HCT116 (cell line): ENCODE measurements at places on chromosomes 5 and 9.

- no peak for DNase-seq
Observed at GRCh38 chr5:102794047-102794446, 38.9 kb downstream of the PAM start.

DNA sequence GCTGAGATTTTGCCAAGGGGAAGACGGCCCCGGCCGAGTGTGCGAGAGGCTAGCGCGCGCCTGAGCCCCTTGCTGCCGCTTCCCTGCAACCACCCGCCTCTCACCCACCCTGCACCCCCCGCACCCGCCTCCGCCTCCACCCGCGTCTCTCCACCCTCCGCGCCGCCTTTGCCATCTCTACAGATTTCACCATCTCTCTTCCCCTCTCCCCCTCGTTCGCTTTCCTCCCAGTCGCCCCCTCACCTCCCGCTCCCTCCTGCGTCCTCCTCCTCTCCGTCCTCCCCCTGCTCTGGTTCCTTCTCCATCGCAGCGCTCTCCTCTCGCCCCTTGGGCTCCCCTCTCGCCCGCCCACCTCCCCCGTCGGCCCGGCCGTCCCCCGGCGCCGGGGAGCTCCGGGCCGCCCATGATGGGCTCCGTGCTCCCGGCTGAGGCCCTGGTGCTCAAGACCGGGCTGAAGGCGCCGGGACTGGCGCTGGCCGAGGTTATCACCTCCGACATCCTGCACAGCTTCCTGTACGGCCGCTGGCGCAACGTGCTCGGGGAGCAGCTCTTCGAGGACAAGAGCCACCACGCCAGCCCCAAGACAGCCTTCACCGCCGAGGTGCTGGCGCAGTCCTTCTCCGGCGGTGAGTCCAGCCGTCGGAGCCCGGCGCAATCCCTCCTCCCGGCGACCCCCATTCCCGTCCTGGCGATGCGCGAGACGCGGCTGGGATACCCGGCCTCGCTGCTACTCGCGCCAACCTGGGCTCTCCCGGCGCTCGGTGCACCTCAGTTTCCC lies at the start of gene PRDM12:
TSS of gene PRDM12 (plus strand) at position 344 of the 778 bp plus-strand sequence. CDS start at position 404, 60 bp downstream.
- no peak for DNase-seq

GRCh38 chr5:180070756-180071530 lies 616 bp downstream of the RNF130 start:
- no peak for DNase-seq

DNA sequence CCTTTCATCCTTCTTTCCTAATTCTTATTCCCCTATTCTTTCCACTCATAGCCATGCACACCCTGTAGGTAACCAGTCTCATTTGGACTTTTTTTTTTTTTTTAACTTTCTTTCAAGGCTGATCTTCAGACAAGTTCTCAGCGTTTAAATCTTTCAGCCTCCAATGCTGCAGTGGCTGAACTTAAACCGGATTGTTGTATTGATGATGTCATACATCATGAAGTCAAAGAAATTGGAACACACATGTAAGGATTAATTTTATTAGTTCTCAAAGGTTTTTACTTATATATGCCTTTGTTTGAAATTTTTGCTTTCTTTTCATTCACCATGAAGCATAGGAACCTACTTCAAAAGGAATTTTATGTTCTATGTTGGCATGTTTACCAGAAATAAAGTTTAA lies 22.1 kb downstream of the SHLD3 start:
- no peak for DNase-seq

DNA sequence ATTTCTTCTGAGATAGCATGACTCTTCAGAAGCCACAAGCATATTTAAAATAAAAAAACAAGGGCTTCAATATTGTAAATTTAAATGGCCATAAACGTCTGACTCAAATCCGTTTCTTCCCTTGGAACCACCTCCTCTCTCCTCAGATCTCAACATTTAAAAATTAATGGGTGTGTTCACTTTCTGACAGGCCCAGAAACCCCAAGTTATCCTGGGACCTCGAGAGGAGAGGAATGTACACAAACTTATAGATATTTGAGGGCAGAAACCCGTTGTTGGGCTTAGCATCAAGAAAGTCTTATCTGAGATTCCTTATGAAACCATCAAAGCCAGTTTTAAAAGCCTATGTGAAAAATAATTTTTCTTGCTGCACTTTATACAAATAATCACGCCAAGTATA lies 29.2 kb downstream of the MLLT3 start:
- DNase-seq = no peak

GRCh38 chr5:17398866-17399835 lies 98.9 kb upstream of the TAF11L2 start:
- DNase-seq = no peak

GRCh38 chr5:13735691-13736090 lies 208.8 kb downstream of the DNAH5 start:
- DNase-seq = no peak

GRCh38 chr5:89572696-89573095 lies 689.7 kb upstream of the MEF2C start:
- DNase-seq = no peak

DNA sequence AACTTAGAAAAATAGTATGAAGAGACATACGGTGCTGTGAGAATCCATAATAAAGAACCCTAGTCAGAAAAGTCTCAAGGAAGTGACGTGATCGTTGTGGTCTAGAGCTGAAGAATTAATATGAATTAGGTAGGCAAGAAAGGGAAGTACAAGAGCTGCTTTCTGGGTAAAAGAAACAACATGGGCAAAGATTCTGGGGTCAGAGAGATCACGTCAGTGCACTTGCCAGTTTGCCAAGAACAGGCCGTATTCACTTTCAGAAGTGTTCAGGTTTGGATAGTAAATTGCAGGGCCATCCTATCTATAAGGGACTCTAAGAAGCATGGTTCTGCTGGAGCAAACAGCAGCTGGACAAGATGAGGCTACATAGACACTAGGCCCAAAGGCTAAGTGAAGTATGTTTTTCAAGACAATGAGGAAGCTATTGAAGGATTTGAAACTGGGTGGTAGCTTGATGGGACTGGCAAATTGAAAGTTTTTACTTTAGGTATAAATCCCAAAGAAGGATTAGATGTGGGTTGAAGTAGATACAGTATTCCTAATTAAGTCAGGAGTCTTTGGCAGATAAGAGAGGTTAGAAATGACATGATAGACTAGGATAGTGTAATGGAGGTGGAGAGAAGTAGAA lies 4.8 kb upstream of the CHD1 start:
- no peak for DNase-seq

GRCh38 chr9:112971415-112971814 lies 40.6 kb downstream of the ZNF883 start:
- DNase-seq = peak; percentile 29

DNA sequence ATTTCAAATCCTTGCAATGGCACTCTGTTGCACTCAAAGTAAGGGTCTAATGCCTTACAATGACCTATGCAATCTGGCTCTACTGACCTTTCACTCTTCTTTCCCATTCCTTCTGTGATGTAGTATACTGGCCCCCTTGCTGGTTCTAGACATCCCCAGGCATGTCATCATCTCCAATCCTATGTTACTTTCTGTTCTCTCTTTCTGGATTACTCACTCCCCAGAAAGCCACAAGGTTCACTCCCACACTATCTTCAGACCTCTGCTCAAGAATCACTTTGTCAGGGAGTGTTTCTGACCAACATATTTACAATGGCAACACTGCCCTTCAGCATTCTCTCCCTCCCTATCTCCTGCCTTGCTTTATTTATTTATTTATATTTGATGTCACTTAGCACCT lies 802.2 kb upstream of the WWC1 start:
- no peak for DNase-seq

DNA sequence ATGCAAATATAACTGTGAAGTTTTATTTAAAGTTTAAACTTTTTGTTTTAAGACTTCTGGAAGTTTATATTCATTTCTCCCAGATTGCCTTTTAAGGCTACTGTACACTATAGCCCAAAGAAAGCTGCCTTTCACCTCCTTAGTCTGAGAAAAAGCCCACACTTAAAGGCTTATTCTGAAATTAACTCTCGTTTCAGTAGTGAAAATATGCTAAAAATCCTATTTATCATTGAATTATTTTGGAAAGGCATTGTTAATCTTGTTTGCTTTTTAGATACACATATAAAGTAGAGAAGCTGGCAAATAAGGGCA lies 3.3 kb upstream of the PURA start:
- no peak for DNase-seq

DNA sequence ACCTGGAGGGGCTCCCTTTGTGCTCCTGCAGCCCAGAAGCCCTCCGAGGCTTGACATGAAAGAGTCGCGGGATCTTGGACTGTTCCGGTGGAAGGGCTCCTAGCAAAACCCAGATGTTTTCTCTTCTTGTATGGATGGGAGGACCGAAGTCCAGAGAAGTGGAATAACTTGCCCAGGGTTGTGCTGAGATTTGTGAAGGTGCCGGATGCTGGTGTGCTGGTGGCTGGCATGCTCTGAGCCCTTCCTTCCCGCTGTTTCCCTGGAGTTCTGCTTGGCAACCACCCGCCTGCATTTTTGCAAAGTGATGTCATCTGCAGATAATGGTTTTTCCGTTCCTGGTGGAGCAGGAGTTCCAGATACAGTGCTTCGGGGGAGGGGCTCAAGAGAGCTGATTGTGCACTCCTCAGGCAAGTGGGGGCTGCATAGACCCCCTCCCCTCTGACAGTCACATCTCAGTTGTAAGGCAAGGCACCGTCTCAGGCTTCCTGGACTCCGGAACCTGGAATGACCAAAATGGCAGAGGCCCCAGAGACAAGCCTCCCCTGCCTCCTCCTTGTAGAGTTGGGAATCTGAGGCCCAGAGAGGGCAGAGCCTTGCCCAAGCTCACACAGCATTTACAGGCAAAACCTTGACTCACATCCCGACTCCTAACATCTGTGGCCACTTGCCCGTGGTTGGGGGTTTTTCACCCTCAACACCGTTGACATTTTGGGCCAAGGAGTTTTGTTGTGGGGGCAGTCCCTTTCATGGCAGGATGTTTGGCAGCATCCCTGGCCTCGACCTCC lies 157.0 kb downstream of the RGS3 start:
- DNase-seq = peak; percentile 56

- no peak for DNase-seq
Observed at GRCh38 chr5:67255881-67256280, 59.3 kb upstream of the CD180 start.

- DNase-seq = no peak
Observed at GRCh38 chr9:30382271-30382670, 2002.2 kb upstream of the ACO1 start.

DNA sequence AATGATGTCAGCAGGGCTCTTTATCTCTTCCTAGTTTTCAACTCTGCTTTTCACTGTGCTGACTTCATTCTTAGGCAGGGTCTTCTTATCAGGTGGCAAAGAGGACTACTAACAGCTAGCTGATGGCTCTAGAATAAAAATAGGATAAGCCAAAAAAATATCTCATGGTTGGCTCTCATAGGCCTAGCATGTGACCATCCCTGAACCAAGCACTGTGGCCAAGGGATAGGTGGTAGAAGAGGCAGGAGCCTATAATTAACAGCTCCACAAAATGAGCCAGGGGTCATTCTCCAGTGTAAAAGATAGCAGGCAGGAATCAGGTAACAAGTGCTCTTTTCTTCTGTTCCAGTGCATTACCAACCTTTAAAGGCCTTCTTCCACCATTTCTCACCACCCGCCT lies 21.1 kb downstream of the ANKDD1B start:
- no peak for DNase-seq
